EH (cell line): ENCODE measurements at places on chromosomes 13 and 19.

- no peak for DNase-seq
Observed at GRCh38 chr13:103403148-103403740, 337.0 kb upstream of the SLC10A2 start.

GRCh38 chr19:18023622-18024251 is 15.8 kb downstream of the ARRDC2 start:
- DNase-seq: no peak

GRCh38 chr13:40060296-40061007 is 405.0 kb downstream of the COG6 start:
- DNase-seq: peak; percentile 60

GRCh38 chr19:13420780-13421179 is 85.5 kb downstream of the CACNA1A start:
- DNase-seq: no peak

- DNase-seq: no peak
Observed at GRCh38 chr13:36945078-36945477, 25.0 kb upstream of the SMAD9 start.

GRCh38 chr19:53942001-53942786 is 20.5 kb upstream of the CACNG8 start:
- DNase-seq: peak; percentile 7

DNA sequence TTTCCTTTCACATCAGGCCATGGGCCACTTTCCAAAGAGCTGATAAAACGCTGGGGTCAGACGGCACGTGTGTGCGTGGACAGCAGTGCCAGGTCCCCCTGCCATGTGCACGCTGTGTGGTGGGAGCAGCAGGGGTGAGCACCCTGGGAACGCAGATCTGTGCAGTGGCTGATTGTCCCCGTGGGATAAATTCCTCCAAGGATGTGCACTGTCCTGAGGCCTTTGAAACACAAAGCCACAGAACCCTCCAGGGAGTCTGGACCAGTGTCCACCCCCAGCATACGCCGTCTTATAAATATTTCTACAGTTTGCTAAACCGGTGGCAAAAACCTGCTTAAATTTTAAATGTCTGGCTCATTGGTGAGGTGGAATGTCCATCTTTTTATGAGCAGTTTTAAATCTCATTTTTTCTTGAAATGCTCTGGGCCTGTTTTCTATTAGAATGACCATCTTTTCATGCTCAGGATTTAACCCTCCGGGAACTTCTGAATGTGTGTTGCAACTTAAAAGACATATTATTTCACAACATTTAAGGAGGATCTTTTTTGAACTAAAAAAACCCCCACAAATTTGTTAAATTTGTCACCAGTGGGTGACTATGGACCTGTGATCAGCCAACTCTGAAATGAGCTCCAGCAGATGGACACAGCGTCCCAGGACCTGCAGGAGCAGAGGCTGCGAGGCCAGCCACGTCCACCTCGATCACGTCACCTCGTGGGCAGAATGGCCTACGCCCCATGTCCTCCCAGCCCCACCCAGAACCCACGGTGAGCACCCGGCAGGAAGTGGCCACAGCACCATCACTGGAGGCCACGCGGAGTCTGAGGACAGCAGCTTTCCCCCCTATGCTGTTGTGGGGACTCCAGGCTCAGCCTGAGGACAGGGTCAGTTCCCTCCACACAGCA is 68.6 kb downstream of the RASA3 start:
- DNase-seq: peak; percentile 88

- DNase-seq: peak; percentile 67
Observed at GRCh38 chr13:113275387-113275786, 21.7 kb upstream of the LAMP1 start.

GRCh38 chr13:31588316-31588715 is 151.0 kb upstream of the RXFP2 start:
- no peak for DNase-seq

- no peak for DNase-seq
Observed at GRCh38 chr19:55300886-55301458, 17.2 kb downstream of the BRSK1 start.

GRCh38 chr19:5563935-5564612 is 3.7 kb downstream of the TINCR start:
- peak; percentile 67 for DNase-seq

- peak; percentile 51 for DNase-seq
Observed at GRCh38 chr13:94435604-94436226, 43.8 kb downstream of the DCT start.

- DNase-seq: peak; percentile 42
Observed at GRCh38 chr13:41306271-41307145, 4.6 kb upstream of the NAA16 start.

DNA sequence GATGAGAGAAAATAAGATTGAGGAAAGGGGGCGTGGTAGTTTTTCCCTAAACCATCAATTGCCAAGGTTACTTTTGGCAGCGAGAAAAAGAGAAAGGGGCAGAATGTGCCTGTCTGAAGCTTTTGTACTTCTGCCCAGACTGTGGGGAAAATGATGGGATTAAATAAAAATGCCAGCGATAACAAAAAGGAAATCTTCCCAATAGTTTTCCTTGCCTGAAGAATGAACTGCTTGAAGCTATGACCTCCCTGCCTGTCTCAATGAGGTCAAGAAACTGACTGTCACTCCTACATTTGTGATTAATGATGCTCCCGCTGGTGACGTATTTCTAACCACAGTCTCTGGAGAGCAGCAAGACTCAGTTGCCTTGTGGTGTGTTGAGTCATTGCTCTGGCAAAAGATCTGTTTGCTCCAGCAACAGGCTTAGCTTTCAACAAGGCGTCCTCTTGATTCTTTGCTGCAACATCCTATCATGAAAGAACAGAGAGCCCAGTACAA is 1051.5 kb downstream of the DIAPH3 start:
- peak; percentile 85 for DNase-seq

DNA sequence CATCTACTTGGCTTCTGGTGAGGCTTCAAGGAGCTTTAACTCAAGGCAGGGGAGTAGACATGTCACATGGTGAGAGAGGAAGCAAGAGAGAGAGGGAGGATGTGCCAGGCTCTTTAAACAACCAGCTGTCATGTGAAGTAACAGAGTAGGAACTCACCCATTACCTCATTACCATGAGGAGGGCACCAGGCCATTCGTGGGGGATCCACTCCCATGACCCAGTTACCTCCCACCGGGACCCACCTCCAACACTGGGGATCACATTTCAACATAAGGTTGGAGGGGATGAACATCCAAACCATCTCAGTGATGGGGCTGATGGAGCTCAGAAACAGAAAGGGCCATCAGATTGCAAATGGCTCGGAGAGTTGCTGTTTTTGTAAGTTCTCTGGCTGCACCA is 12.9 kb downstream of the VSTM2B start:
- DNase-seq: no peak

DNA sequence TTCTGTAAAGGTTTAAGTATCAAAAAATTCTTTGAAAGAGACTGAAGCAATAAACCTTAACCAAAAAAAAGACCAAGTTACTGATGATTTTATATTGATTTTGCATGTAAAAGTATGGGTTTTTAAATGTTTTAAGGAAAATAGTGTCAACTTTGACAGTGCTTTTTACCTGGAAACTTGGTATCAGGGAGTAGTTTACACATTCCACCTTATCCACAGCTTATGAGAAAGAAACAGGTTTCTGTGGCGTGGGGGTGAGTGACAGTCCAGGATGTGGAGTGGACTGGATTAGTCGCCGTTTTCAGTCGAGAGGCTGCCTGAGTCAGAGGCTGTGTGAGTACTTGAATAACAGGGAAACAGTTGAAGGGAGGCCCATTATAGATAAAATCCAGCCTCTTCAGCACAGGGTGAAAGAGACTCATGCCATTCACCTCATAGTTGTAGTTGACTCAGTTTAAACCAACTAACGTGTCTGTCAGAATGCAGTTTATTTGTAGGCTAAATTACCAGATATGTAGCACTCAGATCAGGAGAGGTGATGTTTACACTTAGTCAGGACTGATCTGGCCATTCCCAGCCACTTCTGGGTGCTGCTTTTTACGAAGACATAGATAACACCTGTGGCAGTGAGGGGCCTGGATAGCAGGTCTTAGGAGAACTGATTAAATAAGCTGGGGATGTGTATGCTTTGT is 595 bp upstream of the GPR183 start:
- DNase-seq: peak; percentile 82

DNA sequence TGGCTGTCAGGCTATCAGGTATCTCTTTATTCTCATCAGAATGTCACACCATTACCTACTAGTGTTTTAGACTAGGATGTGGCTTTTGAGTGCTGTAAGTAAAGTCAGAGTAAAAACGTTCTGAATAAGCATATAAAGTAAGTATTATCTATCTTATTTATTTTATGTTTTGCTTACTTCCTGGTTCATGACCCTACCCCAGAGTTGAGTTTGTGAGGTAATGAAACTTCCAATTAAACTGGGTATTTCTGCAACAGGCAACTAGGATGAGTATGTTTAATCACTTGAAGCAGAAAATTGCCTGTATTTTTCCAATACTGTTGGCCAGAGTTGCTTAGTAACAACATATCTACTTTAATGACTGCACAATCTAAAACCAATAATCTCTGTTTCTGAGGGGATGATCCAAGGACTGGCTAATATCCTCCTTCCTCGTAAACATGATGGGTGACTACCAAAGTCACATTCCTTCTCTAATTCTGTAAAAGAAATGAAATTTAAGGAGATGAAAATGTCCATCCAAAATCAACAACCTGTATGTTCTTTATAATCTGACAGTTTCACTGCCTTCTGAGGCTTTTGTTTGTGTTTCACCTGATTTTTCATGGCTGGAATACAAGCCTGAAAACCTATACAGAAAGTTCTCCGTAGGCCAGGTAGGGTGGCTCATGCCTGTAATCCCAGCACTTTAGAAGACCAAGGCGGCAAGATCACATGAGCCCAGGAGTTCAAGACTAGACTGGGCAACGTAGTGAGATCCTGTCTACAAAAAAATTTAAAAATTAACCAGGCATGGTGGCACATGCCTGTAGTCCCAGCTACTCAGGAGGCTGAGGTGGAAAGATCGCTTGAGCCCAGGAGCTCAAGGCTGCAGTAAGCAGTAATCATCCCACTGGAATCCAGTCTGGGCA is 83.1 kb downstream of the ABCC4 start:
- DNase-seq: no peak

- no peak for DNase-seq
Observed at GRCh38 chr13:102940143-102940542, 94.3 kb downstream of the ERCC5 start.

DNA sequence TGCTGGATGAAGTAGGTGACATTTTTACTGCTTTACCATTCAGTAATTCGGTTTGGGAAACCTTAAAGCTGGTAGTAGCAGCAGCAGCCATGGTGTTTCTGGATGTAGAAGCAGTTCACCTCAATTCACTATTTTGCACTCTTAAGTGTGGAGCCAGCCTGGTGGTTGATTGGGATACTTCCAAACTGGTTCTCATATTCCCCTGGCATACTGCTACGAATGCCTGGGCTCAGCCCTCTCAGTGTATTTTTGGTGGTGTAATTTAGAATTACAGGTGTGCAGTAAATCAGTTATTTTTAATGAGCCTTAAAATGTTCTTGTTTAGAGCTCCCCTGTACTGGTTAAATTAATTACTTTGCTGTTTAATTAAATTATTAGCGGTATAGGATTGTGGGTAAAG is 12.4 kb downstream of the HNRNPM start:
- no peak for DNase-seq

GRCh38 chr13:35349673-35350278 is 126.7 kb downstream of the MAB21L1 start:
- DNase-seq: no peak

- peak; percentile 49 for DNase-seq
Observed at GRCh38 chr13:94322925-94323763, 156.3 kb downstream of the DCT start.

DNA sequence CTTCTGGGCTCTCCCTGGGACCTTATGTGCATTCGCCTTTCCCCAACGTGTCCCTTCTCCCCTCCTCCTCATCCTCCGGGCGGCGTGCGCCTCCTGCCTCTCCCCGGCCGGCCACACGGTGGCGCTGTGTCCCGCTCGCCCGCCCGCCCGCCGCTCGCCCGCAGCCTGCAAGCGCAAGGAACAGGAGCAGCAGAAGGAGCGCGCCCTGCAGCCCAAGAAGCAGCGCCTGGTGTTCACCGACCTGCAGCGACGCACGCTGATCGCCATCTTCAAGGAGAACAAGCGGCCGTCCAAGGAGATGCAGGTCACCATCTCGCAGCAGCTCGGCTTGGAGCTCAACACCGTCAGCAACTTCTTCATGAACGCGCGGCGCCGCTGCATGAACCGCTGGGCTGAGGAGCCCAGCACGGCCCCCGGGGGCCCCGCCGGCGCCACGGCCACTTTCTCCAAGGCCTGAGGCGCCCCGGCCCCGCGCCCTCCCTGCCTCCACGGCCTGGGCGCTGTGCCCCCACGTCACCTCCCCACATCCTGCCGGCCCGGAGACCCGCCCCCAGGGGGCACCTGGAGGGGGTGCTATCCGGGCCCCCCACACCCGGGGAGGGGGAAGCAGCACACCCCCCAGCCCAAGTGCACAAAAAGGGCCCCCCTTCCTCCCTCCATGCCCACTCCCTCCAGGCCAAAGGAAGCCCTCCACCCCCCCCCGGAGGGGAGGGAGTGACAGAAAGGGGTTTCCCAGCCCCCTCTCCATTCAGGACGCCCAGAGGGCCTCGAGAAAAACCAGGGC is 21.9 kb downstream of the ONECUT3 start:
- DNase-seq: no peak

DNA sequence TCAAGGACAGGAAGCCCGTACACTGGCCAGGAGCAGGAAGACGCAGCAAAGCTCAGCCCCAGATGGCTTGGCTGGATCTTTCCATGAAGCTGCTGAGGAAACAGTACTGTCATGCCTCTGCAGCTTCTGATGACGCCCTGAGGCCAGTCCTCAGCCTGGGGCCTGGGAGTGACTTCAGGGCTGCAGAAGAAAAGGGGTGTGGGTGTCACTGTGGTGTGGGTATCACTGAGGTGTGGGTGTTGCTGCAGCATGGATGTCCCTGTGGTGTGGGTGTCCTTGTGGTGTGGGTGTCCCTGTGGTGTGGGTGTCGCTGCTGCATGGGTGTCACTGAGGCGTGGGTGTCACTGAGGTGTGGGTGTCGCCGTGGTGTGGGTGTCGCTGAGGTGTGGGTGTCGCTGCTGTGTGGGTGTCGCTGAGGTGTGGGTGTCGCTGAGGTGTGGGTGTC is 12.0 kb upstream of the GAS6 start:
- no peak for DNase-seq

GRCh38 chr13:50894012-50894411 is 15.6 kb upstream of the RNASEH2B start:
- DNase-seq: no peak

DNA sequence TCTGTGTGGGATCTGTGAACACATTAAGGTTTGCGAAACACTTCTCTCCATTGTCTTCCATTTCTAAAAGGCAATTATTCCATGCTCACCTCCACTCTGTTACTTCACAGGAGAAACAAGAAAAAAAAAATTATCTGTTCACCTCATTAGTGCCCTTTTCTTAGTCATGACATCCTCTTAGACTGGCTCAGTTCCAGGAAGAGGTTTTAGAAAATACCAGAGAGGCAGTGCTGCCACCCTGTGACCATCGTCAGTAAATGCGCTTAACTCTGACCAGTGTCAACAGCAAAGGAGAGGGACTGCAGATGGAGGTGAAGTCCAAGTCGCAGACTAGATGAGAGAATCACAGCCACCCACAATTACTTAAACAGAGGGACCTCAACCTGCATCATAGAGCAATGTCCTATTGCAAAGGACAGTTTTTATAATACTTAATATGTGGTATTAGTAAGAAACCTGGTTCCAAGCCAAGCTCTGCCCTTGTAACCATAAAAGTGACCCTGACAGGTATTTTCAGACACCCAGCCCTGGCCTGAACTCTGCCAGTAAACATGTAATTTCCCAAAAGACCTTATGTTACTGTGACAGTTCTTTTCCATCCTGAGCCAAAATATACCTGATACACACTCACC is 19.4 kb downstream of the CEACAM21 start:
- DNase-seq: peak; percentile 85

GRCh38 chr19:18865106-18865972 is 30.6 kb downstream of the CERS1 start:
- no peak for DNase-seq

GRCh38 chr13:109272595-109273325 is 513.6 kb downstream of the IRS2 start:
- DNase-seq: peak; percentile 21
